Ovary (tissue), 10 donors: ENCODE measurements at places on chromosomes 11 and 22. TPM values are rescaled to one million over a fixed set of nuclear protein-coding genes. Genes with fewer than 3 reads are reported as not detected.

GRCh38 chr11:87866951-87867350 is 308.3 kb downstream of the RAB38 start:
- no peak for DNase-seq
- H3K27me3 ChIP-seq, result no peaks in the 10 kb centered on the region
- no peak overlapping the region for H3K4me3 ChIP-seq

The PI4KA gene
- total RNA-seq, result 97.6 TPM

The OR52K2 gene
- total RNA-seq, result not detected

GRCh38 chr22:45863981-45864751 is 112.8 kb downstream of the WNT7B start:
- H3K36me3 ChIP-seq, result no peaks in the 10 kb centered on the region
- no peak for DNase-seq
- no peak overlapping the region for H3K4me3 ChIP-seq
- no peaks in the 10 kb centered on the region for H3K27me3 ChIP-seq
- peaks cover 14% of the 10 kb centered on the region for H3K4me1 ChIP-seq

- no peak overlapping the region for H3K4me3 ChIP-seq
- DNase-seq, result no peak
- no peaks in the 10 kb centered on the region for H3K27me3 ChIP-seq
- H3K36me3 ChIP-seq, result no peaks in the 10 kb centered on the region
- H3K4me1 ChIP-seq, result no peaks in the 10 kb centered on the region
Observed at GRCh38 chr22:42408810-42409529, 23.2 kb downstream of the NFAM1 start.

The TRPM5 gene
- total RNA-seq, result not detected

GRCh38 chr22:40265783-40266182 is 80.5 kb upstream of the ADSL start:
- H3K36me3 ChIP-seq, result no peaks in the 10 kb centered on the region
- DNase-seq, result no peak
- H3K27me3 ChIP-seq, result no peaks in the 10 kb centered on the region
- no peak overlapping the region for H3K27ac ChIP-seq
- no peaks in the 10 kb centered on the region for H3K4me1 ChIP-seq

DNA sequence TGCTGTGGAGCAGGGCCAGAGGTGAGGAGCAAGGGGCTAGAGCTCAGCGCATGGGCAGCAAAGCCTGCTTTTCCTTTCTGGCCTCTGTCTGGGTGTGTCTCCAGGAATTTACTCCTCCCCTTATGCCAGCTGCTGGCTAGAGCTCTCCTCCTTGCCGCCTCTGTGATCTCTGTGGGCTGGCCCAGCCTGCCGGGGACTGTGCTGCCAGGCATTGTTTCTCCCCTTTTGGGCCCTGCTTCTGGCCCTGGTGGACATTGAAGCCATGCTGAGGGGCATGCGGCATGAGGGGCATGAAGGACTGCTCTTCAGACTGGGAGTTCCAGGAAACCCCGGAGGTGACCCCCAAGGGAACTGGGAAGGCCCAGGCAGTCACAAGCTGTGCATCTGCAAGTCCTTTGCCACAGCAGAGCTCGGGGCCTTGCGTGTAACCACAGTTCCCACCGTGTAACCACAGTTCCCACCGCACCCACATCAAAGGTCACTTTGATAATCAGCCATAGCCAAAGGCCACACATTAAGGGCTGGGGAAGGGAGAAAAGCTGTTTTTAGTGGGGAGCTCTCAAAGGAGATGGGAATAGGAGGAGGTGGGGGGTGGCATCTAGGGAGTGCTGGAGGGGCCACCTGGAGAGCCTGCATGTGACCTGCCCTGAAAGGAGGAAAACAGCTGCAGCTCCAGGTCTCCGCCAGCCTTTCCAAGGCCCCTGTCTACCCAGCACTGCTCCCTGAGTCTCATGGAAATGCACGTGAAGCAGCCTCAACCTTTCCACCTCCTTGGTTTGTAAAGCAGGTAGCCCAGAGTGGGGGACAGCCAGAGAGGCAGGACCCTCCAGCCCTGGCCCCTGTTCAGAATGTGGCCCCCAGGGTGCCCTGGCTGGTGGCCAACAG is 62.3 kb downstream of the PPFIBP2 start:
- no peak overlapping the region for H3K4me3 ChIP-seq
- H3K27ac ChIP-seq, result peak overlapping the region; percentile 88
- no peaks in the 10 kb centered on the region for H3K27me3 ChIP-seq
- peaks cover 30% of the 10 kb centered on the region for H3K4me1 ChIP-seq
- no peaks in the 10 kb centered on the region for H3K36me3 ChIP-seq

- no peak for DNase-seq
- no peak overlapping the region for H3K27ac ChIP-seq
- no peaks in the 10 kb centered on the region for H3K36me3 ChIP-seq
- no peaks in the 10 kb centered on the region for H3K27me3 ChIP-seq
Observed at GRCh38 chr22:22401381-22401780, 107.2 kb downstream of the ZNF280B start.

- no peak overlapping the region for H3K27ac ChIP-seq
- DNase-seq, result no peak
- no peaks in the 10 kb centered on the region for H3K4me1 ChIP-seq
- no peak overlapping the region for H3K4me3 ChIP-seq
- H3K27me3 ChIP-seq, result no peaks in the 10 kb centered on the region
- H3K36me3 ChIP-seq, result no peaks in the 10 kb centered on the region
Observed at GRCh38 chr22:48714231-48714630, 1113.4 kb downstream of the BRD1 start.

- peaks cover 1% of the 10 kb centered on the region for H3K4me1 ChIP-seq
- no peak for DNase-seq
- H3K4me3 ChIP-seq, result no peak overlapping the region
- no peaks in the 10 kb centered on the region for H3K36me3 ChIP-seq
- H3K27ac ChIP-seq, result no peak overlapping the region
Observed at GRCh38 chr11:100851147-100851546, 164.1 kb downstream of the ARHGAP42 start.

DNA sequence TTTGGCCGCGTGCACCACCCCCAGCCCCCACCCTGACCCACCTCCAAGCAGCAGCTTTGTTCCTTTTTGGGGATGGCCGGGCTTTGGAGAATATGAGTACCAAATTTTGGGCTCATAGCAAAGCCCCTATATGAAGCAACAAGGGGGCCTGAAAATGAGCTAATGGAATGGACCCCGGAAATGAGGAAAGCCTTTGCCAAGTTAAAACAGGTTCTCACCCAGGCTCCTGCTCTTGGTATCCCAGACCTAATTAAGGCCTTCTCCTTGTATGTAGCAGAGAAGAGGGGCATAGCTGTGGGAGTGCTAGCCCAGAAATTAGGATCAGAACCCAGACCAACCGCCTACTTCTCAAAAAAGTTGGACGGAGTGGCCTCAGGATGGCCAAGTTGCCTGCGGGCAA is 87.0 kb downstream of the PIWIL4 start:
- no peak overlapping the region for H3K27ac ChIP-seq
- no peak overlapping the region for H3K4me3 ChIP-seq
- no peak for DNase-seq
- no peaks in the 10 kb centered on the region for H3K36me3 ChIP-seq
- H3K4me1 ChIP-seq, result no peaks in the 10 kb centered on the region
- no peaks in the 10 kb centered on the region for H3K27me3 ChIP-seq

DNA sequence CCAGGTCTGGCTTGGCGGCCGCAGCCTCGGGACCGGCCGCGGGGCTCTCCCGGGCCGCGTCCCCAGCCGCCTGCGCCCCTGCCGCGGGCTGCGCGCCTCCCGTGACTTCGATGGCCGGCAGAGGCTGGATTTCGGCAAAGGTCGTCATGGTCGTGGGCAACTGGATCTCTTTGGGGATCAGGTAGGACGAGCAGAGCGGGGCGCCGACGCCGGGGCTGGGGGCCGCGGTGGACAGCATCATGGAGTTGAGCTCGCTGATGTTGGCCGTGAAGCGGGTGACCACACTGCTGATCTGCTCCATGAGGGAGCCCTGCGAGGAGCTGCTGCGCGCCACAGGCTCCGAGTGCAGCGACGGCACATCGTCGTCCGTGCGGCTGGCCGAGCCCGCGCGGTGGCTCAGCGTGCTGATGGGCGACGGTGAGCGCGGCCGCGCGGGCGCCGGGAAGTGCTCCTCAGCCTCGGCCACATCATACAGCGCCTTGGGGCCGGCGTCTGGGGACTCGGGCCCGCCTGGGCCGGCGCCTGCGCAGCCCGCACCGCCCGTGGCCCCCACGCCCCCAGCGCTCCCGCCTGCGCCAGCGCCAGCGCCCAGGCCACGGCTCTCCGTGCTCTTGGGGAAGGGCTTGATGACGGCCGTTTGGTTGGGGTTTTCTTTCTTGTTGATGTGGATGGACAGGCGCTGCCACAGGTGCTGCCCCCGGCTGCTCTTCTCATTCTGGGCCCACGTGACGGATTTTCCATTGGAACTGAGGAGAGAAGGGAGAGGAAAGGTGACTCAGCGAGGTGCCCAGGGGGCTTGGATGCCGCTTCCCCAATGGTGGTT is 171.4 kb upstream of the CTSC start:
- H3K4me1 ChIP-seq, result no peaks in the 10 kb centered on the region
- H3K27me3 ChIP-seq, result no peaks in the 10 kb centered on the region
- no peaks in the 10 kb centered on the region for H3K36me3 ChIP-seq
- H3K27ac ChIP-seq, result no peak overlapping the region

DNA sequence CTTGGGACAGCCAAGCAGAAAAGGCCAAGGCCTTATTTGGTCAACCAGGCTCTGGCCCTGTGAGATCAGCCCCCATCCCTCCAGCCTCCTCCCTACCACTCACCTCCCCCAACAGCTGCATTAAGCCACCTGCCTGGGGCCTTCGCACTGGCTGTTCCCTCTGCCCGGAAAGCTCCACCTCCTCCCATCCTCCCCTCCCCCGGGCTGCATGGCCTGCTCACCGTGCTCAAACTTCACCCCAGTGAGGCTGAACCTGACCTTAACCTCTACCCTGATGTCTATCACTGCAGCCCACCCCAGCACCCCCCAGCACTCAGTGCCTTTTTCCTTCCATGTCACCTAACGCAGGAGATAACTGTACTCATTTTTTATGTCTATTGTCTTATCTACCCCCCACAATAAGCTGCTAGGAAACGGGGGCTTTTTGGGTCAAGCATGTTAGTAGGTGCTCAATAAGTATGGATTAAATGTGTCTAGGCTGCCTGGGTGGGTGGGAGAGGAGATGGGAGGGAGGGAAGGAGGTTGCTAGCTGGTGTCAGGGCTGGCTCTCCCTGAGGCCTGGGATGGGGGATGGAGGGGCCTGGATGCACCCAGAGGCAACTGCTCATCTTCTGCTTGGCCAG is 912 bp downstream of the PTPRCAP start:
- DNase-seq, result no peak
- no peaks in the 10 kb centered on the region for H3K4me1 ChIP-seq

DNA sequence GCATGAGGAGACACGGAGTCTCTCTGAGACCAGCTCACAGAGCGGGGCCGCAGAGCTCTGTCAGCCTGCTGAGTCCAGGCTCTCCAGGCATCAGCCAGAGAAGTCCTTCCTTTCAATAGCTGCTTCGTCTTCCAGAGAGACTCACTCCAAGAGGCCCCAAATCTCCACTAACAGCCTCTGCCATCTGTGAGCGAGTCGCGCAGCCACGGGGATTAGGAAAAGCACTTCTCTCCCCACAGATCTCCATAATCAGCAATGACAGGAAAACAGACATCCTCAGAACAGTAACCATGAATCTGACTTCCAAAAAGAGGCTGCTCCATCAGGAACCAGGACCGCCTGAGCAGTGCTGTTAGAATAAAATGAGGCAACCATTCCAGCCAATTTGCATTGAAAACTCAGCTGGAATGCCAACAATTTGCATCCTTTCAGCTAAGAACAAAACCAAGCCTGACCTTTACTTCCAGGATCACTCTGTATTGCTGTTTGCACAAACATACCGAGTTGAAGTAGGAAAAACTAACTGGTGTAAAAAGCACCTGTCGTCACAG is 65.4 kb downstream of the SMCO4 start:
- no peaks in the 10 kb centered on the region for H3K36me3 ChIP-seq
- no peak overlapping the region for H3K4me3 ChIP-seq
- no peak overlapping the region for H3K27ac ChIP-seq
- no peaks in the 10 kb centered on the region for H3K4me1 ChIP-seq
- no peak for DNase-seq

The OR52E6 gene
- total RNA-seq, result not detected

GRCh38 chr22:37314315-37315074 is 32.2 kb downstream of the CYTH4 start:
- H3K4me3 ChIP-seq, result no peak overlapping the region
- H3K27ac ChIP-seq, result no peak overlapping the region
- DNase-seq, result no peak

DNA sequence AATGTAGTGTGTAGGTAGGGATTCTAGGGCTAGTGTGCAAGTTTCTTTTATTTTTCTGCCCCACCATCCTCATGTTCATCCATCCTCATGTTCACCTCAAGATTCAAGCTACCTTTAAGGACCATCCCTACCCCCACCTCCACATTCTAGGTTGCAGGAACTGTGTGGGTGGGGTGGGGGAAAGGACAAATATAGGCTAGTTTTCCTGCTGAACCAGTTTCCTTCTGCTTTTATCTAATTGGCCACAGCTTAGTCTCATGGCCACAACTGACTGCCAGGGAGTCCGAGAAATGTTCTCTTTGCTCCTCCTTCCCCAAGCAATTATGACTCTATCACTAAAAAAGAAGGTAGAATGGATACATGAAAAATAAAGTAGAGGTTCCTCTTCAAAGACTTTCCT is 179.0 kb upstream of the LARGE1 start:
- no peak overlapping the region for H3K27ac ChIP-seq
- no peaks in the 10 kb centered on the region for H3K36me3 ChIP-seq
- DNase-seq, result no peak
- H3K27me3 ChIP-seq, result no peaks in the 10 kb centered on the region
- H3K4me1 ChIP-seq, result no peaks in the 10 kb centered on the region
- H3K4me3 ChIP-seq, result no peak overlapping the region

DNA sequence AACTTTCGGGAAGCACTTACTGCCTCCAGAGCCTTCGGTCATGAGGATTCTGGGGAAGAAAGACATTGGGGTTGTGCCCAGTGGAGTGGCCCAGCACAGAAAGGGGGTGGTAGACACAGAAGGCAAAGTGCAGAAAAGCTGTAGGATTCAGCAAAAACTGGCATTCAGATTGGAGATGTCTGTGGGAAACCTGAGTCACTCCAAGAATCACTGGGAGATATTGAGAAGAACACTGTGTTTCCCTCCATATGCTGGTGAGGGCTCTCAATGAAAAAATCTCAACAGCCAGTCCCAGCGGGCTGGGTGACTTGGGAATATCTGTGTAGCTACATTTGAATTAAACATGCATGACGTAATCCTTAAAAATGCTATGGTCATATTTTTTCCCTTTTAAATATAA is 61.2 kb upstream of the RCN1 start:
- H3K4me3 ChIP-seq, result no peak overlapping the region
- no peak for DNase-seq
- H3K4me1 ChIP-seq, result no peaks in the 10 kb centered on the region
- no peak overlapping the region for H3K27ac ChIP-seq

GRCh38 chr22:26918226-26918625 is 260.8 kb downstream of the MIAT start:
- no peak for DNase-seq
- H3K36me3 ChIP-seq, result no peaks in the 10 kb centered on the region
- H3K4me3 ChIP-seq, result no peak overlapping the region
- H3K27ac ChIP-seq, result no peak overlapping the region
- no peaks in the 10 kb centered on the region for H3K27me3 ChIP-seq

DNA sequence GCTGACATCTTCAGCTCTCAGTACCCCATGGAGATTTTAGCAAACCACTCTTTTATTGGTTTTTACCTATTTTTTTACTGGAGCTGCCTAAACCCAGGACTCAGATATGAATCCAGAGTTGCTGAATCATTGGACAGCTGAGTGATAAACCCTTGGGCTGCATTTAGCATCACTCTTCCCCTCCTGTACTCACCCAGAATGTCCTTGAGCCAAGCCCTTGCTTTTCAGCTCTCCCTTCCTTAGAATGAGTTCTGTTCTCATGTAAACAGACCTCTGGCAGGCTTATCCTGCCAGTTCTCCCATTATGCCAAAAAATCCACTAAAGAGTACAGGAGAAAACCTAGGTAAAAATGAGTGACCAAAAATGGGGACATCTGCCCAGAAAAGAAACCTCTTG is 200.1 kb upstream of the POU2AF2 start:
- H3K27me3 ChIP-seq, result no peaks in the 10 kb centered on the region
- H3K4me3 ChIP-seq, result no peak overlapping the region
- no peak for DNase-seq
- H3K36me3 ChIP-seq, result no peaks in the 10 kb centered on the region
- peaks cover 4% of the 10 kb centered on the region for H3K4me1 ChIP-seq
- H3K27ac ChIP-seq, result no peak overlapping the region
